Activated CD8-positive, alpha-beta memory T cell treated with anti-CD3 and anti-CD28 coated beads, Interleukin-2, amount 50 U/mL, for 48 hours (primary cell): ENCODE measurements at places on chromosomes 13 and 19.

DNA sequence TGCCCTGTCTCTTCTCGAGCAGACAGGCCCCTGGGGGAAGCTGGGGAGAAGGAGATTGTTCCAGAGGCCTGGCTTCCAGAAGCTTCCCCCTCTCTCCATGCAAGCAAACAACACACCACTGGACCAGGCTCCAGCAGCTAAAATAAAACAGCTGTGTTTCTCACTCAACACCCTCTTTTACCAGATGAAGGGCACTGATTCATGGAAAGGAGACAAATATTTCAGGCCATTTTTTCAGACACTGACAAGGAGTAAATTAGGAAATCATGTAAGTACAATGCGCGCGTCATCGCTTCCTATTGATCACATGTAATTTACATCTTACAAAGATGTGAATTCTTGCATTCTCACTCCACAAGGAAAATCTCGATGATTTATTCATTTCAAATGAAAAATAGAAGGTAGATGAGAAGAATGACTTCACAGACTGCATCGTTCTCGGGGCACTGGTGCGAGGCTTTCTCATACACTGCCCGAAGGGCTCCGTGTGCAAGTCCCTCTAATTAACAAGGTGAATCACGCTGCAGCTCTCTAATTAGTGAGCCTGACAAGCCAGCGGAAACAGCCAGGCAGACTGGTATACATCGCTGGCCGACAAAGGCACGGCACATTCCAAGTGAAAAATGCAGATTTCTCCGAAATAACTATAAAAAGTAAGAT lies 153.6 kb downstream of the KCTD15 start:
- no peak for DNase-seq

DNA sequence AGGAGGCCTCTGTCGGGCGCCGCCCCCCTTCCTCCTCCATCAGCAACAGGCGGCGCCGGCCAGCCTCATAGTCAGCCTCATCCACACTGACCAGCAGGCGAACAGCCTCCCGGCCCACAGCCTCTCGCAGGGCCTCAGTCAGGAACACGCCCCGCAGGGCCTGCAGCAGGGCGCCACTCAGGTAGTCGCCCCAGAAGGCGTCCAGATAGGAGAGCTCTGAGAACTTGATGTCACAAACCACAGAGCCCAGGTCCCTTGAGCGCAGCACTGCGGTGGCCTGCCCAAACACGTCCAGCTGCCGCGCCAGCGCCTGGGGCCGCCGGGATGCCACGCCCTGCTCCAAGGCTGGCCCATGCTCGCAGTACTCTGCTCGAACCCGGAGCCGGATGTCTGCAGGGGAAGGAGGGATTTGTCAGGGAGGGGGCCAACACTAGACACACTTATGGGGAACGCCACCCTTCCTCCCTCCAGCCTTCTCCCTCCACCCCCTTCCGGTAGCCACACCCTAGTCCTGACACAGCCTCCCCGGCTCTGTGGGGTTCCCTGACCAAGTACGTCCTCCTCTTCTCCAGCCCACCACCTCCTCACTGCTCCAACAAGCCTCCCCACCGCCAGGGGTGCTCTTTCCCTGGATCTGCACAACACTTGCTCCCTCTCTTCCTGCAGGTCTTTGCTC lies 17.9 kb downstream of the DEDD2 start:
- peak; percentile 79 for DNase-seq

GRCh38 chr13:24502533-24503378 lies 9.8 kb downstream of the PARP4 start:
- no peak for DNase-seq

DNA sequence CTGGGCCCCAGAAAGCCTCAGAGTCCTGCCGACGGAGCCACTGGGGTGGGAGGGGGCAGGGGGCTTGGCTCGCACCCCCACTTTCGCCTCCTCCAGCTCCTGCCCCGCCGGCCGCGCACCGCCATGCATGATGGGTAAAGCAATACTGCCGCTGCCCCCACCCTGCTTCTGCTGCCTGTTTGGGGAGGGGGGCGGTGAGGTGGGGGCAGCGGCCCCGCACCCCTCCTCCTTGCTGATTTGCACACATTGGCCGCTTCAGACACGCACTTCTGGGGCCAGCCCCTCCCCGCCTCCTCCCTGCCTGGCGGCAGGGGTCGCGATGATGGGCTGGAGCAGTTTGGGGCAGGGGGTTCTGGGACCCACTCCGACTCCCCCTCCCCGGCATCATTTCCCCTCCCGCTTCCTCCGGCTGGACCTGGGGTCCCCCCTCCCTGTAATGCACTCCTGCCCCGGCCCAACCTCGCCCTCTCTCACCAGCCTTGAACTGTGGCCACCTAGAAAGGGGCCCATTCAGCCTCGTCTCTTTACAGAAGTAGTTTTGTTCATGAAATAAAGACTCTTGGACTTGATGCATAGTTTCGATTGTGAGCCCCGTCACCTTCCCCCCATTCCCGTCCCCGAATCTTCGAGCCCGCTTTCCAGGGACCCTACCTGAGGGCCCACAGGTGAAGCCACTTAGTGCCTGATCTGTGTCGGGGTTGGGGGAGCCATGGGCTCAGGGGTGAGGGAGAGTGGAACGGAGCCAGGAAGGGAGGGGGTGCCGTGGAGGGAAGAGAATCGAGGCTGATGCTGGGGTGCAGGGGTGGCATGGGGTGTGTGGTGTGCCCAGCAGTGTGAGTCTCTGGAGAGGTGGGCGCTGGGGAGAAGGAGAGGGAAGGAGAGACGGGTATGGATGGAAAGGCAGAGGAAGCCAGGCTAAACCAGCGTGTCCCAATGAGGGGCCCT lies 1.4 kb upstream of the HPN start:
- no peak for DNase-seq

DNA sequence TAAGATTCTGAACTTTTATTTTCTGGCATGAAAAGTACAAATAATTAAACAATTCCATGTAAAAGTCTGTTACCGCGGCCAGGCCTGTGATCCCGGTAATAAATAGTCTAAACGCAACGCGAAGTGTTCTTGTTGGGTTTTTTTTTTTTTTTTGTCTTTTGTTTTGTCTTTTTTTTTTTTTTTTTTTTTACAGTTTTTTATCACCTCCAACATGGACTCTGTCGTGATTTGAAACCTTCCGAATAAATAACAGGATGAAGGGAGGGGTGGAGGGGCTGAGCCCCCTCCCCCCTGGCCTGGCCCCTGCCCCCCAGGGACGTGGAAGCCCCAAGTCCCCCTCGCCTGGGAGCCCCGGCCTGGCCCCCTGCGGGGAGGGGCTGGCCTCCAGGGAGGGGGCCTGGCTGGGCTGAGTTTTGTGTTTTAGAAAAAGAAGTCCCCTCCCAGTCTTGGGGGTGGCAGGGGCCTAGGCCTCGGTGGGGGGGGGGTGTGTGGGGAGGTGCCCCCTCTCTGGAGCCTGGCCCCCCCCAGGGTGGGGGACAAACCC lies 16.0 kb downstream of the PRKCSH start:
- DNase-seq = no peak

GRCh38 chr19:10670876-10671804 lies 17.0 kb downstream of the ILF3 start:
- DNase-seq = no peak

DNA sequence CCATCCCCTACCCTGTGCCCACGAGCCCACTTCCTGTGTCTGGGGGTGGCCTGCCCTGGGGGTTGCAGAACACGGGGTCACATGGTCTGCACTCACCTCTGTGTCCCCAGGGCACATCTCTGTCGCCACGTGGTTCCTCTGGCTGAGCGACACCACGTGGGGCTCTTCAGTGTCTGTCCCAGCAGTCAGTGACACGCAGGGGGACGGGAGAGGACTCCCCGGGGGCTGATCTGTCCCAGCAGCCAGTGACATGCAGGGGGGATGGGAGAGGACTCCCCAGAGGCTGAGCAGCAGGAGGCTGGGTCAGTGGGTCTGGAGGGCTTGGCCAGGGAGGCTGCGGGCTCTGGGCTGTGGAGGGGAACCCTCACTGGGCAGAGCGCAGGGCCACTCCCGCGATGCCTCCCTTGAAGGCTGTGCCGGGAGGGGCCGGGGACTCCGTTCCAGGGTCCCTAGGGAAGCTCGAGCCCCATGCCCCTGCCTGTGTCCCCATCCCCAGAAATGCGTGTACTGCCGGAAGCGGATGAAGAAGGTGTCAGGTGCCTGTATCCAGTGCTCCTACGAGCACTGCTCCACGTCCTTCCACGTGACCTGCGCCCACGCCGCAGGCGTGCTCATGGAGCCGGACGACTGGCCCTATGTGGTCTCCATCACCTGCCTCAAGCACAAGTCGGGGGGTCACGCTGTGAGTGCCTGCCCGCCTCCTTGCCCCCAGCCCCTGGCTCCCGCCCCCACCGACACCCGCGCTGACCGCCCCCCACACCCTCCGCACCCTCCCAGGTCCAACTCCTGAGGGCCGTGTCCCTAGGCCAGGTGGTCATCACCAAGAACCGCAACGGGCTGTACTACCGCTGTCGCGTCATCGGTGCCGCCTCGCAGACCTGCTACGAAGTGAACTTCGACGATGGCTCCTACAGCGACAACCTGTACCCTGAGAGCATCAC lies 174.8 kb downstream of the KDM4B start:
- no peak for DNase-seq

DNA sequence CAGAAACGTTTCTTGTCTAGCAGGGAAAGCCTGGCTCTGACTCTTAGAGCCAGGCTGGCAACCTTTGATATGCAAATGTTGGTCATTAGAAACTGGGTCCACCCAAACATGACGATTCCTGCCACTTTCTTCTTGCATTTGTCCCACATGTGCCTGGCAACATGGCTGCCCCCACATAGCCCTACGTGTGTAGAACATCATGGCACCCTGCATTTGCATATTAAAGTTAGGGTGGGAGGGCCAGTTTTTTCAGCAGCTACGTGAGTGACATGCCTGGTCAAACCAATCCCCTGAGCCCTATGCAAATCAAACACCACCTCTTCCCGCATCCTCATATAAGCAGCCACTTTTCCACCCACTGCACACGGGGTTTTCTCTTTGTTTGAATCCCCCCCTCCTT lies 95.0 kb downstream of the LIG4 start:
- no peak for DNase-seq

DNA sequence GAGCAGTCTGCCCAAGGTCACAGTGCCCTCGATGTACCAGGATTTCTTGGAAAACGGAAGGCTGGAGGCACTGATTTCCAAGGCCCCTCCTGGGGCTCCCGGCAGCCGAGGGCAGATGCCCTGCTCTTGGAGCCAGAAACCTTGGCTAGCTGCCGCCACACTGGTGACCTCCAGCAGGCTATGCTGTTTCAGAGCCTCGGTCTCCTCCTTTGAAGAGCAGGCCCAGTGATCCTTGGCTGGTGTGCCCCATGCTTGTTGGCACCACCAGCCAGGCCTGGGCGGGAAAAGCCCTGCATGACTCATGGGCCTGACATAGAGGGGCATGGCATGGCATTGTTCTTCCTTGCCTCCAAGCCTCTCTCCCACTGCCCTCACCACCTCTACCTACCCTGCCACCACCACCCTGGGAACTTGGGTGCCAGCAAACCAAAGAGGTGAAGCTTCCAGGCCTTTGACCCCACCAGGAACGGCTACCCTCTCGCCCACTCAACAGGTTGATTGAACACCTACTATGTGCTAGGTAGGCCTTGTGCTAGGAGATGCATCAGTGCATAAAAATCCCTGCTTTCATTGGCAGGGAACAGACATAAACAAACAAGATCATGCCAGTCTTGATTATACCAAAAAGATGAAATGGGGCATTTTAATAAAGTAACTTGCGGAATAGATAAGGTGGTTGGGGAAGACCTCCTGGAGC lies 1.6 kb upstream of the CLEC11A start:
- no peak for DNase-seq

DNA sequence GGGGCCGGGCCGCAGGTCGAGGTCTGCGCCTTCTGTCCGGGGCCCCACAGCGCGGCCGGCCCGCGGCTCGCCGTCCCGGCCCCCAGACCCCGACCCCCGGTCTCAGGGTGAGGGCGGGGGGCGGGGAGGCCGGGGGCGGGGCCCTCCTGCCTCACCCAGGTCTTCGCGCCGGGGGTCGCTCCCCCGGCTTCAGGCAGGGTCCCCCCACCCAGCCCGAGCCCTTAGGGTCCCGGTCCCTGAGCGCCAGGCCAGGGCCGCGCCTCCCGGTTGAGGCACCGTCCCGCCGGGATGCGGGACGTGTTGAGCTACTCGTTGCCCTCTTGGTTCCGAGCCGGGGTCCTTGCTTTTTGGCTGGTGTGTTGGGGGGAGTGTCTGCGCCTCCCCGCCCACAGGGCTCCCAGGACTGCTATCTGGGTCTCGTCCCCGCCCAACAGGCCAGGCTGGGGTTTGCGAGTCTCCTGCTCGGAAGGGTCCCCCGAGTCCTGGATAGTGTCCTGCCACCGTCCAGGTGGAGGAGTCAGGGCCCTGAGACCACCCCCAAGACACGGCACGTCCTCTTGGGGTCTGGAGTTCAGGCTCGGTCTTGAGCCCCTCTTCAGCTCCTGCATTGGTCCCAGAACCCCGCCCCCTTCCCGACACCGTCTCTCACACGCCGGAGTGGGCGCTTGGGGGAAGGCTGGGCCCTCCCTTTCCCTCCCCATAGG lies 452 bp downstream of the PIAS4 start:
- DNase-seq = peak; percentile 69

DNA sequence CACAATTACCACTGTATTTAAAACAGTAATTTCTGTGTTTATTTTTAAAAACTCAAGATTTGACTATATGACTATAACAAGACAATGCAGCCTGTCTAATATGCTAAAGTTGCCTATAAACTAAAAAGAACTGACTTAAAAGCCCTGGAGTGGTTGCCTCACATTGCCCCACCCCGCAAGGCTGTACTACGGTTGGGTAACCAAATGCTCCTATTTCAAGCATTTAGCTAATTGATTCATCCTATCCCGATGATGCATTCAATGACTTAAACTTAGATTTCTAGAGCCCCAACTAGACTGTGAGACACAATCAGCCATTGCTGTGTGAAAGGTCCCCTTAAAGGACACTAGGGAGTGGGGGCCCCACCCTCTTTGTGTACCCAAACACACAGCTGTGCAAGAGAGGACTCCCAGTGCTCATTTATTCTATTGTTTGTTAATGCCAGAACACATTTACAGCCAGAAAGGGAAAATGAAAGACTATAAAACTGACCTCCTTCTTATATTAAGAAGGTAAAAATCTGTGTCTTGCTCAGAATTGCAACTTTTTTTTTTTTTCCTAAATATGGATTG lies 66.9 kb downstream of the MIPEP start:
- DNase-seq = no peak

GRCh38 chr19:56141417-56141993 lies 418 bp downstream of the ZNF444 start:
- peak; percentile 66 for DNase-seq

GRCh38 chr13:107202371-107203023 lies 634.6 kb upstream of the ARGLU1 start:
- no peak for DNase-seq

DNA sequence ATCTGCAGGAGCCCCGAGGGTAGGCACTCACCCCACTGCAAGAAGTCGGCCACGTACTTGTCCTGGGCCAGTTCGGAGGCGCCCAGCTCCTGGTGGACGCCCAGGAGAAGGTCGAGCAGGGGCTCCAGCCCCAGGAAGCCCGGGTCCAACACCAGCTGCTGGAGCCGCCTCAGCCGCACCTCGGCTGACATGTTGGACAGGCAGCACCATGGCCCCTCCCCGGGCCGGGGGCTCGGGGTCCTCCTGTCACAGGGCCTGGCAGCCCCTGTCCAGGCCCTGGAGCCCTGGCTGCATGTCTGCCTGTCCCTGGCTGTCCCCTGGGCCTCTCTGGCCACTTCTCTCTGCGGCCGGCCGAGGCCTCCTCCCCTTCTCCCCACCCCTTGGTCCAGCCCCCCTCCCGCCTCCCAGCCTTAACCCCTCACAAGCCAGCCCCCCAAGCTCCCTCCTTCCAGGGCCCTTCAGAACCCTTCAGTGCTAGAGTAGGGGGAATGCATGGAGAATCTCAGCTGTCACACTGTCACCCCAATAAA lies at the start of gene DMPK:
DMPK (minus strand) TSS at position 329 of the 530 bp plus-strand sequence; CDS start at position 191, 138 bp downstream.
- DNase-seq = no peak
